Stromal cell of bone marrow (primary cell): ENCODE measurements at places on chromosomes 3 and 15.

- DNase-seq: no peak
These were observed 310.2 kb upstream of the SUCLG2 start for GRCh38 chr3:67964596-67964995.

- DNase-seq: no peak
These were observed 1.3 kb downstream of the SCAANT1 start for GRCh38 chr3:63910891-63911290.

DNA sequence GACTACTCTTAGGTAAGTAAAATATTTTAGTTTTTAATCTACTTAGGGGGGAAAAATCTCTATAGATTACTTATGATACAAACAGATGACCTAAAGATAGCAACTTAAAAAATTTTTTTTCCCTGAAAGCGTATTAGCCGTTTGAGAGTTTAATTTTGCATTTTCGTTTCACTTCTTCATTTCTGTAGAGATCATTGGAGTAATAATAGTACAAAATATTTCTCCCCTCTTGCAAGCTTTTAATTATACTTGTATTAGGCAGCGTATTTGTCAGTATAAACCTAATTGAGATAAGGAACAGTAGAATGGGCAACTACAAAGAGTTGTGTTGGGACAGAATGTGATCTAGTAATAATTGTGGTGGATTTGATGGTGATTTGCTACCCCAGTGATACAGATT is 10.3 kb downstream of the SKIL start:
- no peak for DNase-seq

GRCh38 chr15:39340903-39341645 is 239.8 kb upstream of the THBS1 start:
- no peak for DNase-seq

GRCh38 chr3:141216975-141217374 is 14.7 kb upstream of the PXYLP1 start:
- no peak for DNase-seq

DNA sequence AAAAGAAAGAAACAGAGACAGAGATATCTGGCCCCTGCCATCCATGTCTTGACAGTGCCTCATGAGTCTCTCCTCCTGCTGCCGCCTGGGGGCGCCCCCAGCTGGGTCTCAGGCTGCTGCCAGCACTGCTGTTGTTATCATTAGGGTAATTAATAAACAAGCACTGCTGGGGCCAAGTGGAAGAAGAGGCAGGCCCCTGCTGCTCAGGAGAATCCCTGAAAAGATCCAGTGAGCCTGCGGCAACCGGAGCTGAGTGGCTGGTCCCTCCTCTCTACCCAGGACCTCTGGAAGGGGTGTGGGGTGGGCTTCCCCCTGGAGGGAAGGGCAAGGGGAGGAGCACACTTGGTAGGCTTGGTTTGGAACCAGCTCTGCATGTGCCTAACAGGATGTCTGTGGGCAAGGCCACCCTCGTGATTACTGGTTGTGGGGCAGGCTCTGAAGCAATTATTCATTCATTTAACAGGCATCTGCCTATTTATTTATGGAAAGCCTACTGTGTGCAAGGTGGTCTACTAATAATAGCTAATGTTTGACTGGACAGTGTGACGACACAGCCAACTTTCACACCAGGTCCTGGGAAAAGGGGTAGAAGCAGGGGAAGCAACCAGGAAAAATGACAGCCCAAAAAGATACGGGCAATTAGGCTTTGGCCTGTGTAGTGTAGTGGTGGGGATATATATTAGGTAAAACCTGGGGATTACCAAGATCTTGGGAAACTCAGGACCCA is 1.2 kb upstream of the TYRO3 start:
- no peak for DNase-seq

DNA sequence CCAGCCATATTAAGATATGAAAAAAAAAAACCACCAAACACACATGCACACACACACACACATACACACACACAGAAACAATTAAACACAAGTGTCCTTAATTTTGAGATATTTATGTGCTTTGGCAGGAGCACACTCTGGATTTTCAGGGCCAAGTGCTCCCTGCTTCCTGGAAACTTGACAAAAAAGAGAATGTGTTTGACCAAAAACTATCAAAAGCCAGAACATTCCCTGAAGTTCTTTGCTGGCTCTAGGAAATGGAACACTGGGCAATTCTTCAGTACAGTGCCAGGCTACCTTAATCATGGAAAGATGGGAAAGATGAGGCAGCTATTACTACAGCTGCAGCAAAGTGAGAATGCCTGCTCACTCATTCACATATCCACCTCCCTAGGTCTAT is 44.6 kb downstream of the P3H2 start:
- no peak for DNase-seq

- DNase-seq: no peak
These were observed 22.2 kb upstream of the TXNRD3 start for GRCh38 chr3:126676919-126677705.

GRCh38 chr3:126440709-126440995 is 35.0 kb downstream of the ZXDC start:
- no peak for DNase-seq

- no peak for DNase-seq
These were observed 31.1 kb downstream of the PTPN23 start for GRCh38 chr3:47411696-47412452.

DNA sequence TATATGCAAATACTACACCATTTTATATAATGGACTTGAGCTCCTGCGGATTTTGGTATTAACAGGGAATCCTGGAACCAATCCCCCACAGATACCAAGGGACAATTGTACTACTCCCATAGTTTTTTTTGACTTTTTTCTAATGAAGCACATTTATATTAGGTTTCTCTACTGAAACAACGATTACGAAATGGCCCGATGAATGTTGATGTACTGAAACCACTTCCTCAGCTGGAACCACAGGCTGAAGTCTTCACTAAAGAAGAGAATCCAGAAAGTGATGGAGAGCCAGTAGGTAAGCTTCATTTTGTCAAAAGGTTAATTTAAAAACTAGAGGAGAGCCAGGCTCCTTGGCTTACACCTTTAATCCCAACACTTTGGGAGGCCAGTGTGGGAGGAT is 121.5 kb upstream of the LRRFIP2 start:
- peak; percentile 36 for DNase-seq

- no peak for DNase-seq
These were observed 6.1 kb upstream of the MCF2L2 start for GRCh38 chr3:183434503-183434902.

DNA sequence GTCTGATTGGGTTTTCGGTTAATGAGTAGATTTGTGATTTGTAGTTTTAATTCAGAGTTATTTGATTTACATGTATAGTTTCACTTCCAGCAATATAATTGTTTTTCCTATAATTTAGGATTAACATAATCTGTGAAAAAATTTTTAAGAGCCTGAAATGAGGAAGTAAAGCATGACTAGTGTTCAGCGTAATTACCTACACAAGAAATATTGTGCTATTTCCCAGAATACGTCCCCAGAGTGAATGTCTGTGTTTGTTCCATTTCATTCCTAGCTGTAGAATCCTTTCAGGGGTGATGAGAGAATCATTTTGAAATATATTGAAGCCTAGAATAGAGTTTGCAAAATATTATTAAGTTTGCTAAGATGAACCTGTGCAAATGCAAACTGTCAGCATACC is 247.1 kb downstream of the BBX start:
- DNase-seq: no peak
